NCI-H1694 (cell line): ENCODE measurements at places on chromosomes 13 and 19.

DNA sequence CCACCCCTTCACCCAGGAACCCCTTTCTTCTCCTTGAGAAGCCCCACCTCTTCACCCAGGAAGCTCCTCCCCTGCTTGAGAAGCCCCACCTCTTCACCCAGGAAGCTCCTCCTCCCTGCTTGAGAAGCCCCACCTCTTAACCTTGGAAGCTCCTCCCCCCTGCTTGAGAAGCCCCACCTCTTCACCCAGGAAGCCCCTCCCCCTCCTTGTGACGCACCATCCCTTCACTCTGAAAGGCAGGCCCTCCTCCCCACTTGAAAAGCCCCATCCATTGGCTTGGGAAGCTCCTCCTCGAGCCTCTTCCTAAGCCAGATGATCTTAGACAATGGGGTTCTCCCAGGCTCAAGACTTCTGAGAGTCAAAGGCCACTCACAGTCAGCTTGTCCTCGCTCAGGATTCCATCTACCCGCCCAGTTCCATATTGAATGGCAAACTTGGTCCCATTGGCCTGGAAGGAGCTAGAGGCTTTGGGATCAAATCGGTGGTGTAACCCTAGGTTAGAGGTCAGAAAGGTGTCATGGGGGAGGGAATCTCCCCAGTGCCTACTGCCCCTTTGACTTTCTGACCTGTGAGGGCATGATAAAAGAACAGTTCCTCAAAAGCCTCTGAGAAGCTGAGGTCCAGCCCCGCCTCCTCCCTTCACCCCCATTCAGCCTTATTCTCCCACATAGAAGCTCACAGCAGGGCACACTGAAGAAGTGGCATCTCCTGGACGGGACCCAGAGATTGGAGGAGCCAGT, 4.0 kb downstream of the NAPSA start:
- DNase-seq = no peak

DNA sequence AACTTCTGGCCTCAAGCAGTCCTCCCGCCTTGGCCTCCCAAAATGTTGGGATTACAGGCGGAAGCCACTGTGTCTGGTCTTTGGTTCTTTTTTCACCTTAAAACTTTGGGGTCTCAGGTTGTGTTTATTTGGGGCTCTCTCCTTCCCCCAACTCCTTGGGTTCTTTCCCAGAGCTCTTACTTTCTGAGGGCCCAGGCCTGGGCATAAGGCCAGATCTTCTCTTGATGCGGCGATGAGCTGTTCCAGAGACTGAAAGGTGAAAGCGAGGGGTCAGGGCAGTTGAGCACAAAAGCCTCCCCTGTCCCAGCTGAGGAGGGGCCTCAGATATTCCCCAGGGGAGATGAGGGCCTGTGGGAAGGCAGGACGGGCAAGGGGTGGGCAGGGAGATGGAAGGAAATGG, 7.1 kb downstream of the POLR1G start:
- DNase-seq = no peak

- DNase-seq = peak; percentile 4
Measured at GRCh38 chr13:71799324-71799723, 67.7 kb downstream of the DACH1 start.

DNA sequence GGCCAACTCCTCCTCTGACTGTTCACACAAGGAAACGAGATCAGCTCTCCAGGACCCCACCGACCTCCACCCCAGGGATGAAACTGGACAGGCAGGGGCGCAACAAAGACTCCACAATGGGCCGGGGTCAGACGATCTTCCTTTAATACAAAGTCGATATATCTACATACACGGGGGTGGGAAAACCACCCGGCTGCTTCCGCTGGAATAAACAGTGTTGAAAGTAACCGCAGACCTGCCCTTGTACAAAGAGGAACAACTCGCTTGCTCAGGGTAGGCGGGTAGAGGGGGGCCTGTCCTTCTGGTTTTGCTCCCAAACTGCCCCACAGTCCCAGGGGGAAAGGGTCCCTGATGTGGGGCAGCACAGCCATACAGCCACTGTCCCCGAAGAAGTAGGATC, 135.2 kb downstream of the PTPRS start:
- no peak for DNase-seq

- DNase-seq = no peak
Measured at GRCh38 chr13:51158365-51158764, 47.3 kb upstream of the C13orf42 start.

DNA sequence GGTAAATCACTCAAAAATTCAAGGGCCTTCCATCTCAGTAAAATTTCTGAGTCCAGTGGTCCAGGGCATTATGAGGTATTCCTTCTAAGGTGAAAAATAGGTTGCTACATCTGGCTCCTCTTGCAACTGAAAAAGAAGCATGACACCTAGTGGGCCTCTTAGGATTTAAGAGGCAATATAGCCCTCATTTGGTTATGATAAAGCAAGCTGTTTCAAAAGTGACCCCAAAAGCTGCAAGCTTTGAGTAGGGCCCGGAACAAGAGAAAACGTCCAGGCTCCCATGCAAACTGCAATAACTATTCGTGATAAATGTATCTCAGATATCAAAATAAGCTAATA, 1910.2 kb upstream of the PRR20A start:
- no peak for DNase-seq

- no peak for DNase-seq
Measured at GRCh38 chr19:51903192-51903591, 1.6 kb downstream of the ZNF649 start.

DNA sequence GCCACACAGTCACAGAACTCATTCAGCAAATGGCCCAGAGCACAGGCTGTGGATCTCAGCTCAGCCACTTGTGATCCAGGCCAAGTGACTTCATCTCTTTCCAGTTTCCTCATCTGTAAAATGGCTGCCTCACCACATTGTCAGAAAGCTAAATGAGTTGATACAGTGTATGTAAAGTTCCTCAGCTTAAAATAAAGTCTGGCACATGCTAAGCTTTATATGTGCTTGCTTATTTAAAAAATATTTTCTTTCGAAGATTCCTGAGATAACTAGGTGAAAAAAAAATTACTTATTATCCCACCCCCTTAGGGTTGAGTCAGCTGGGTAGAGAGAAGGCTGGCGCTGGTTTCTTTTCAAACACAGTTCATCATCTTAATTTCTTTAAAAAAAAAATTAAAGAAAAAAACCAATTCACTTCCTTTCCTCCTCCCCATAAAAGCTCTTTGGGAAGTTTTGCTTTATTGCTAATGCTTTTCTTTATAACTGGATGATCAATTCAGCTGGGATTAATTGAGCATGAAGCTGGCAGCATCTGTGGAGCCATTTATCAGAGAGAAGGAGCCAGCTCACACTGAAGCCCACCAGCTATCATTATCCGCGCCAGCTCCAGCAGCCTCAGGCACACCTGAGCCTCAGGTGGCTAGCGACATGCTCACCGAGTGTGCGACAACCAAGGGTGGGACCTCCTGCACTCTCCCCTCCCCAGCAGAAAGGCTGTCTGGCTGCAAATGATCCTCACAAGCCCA, 354.9 kb downstream of the FOXO1 start:
- DNase-seq = peak; percentile 34

- DNase-seq = no peak
Measured at GRCh38 chr13:114228176-114228575, 6.5 kb upstream of the CDC16 start.

- DNase-seq = no peak
Measured at GRCh38 chr13:21450936-21451335, 8.2 kb downstream of the ZDHHC20 start.

DNA sequence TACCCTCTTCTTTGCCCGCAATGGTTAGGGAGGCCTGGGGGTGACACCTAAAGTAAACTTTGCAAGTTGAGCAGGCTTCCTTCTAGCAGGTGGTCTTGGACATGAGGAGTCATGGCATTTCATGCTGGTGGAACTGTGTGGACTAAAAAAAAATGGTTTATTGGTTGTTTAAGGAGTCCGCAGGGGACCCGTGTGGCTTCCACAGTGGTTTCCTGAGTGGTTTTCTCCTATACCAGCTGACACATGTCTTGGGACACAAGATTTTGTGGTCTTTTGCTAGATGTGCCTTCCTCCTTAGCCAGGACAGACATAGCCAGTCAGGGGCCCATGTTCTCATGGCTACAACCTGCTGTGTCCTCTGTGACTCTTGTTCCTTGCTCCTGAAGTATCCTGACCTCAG, 1.5 kb downstream of the ZNF543 start:
- no peak for DNase-seq

DNA sequence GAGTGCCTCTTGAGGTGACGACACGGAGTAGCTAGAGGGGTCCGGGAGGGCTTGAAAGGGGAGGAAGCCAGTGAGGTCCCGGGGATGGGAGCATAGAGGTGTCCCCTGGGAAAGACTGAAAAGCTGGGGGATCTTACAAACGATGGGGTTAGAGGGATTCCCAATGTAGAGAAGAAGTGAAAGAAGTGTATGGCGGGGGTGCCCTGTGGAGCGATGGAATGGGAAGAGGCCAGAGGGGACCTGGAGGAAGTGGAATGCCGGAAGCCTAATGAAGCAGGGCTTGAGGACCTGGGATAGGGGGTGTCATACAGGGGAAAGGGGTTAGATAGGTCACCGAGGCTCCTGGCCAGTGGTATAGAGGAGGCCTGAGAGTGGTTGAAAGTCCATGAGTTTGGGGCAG, 580 bp downstream of the AP2A1 start:
- DNase-seq = no peak

- DNase-seq = no peak
Measured at GRCh38 chr13:98626298-98626935, 49.5 kb upstream of the STK24 start.

DNA sequence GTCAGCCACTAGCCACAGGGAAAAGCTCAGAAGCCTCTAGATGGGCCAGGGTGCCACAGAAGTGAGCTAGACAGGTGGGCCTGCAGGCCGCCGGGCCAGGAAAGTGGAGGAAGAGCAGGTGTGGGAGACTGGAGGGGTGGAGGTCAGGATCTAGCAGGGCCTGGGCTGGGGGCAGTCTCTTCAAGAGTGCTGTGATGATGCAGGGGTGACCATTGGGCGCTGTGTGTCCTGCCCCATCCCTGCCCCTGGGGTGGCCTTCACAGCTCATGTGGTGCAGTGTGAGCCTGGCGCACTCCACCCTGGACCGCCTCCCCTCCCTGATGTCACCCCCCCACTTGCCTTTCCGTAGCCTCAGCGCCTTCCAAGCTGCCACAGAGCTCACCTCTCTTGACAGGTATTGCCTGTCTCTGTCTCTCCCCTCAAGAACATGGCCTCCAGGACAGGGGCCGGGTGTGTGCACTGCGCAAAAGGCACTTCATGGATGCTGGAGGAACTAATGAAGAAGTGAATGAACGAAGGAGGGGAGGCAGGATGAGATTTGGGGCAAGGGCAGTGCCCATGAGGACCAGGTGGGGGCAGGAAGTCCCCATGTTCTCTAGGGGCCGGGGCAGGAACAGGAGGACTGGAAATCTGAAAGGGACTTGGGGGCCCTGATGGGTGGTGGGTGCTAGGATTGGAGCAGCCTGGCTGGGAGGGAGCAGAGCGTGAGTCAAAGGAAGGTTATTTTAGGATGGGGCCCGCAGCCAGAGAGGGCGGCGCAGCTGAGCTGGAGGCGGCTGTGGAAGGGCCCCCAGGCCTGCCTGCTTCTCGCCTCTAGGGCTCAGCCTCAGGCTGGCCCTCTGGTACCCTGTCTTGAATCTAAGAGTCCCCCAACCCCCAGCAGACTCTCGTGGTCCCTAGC, 6.6 kb downstream of the SSBP4 start:
- DNase-seq = peak; percentile 17

DNA sequence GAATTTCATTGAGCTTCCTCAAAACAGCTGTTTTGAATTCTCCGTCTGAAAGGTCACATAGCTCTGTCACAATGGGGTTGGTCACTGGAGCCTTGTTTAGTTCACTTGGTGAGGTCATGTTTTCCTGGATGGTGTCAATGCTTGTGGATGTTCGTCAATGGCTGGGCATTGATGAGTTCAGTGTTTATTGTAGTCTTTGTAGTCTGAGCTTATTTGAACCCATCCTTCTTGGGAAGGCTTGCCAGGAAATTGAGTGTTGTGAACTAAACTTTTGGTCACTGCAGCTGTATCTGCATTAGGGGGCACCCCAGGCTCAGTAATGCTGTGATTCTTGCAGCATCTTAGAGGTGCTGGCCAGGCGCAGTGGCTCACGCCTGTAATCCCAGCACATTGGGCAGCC, 22.0 kb downstream of the BLOC1S3 start:
- DNase-seq = no peak

DNA sequence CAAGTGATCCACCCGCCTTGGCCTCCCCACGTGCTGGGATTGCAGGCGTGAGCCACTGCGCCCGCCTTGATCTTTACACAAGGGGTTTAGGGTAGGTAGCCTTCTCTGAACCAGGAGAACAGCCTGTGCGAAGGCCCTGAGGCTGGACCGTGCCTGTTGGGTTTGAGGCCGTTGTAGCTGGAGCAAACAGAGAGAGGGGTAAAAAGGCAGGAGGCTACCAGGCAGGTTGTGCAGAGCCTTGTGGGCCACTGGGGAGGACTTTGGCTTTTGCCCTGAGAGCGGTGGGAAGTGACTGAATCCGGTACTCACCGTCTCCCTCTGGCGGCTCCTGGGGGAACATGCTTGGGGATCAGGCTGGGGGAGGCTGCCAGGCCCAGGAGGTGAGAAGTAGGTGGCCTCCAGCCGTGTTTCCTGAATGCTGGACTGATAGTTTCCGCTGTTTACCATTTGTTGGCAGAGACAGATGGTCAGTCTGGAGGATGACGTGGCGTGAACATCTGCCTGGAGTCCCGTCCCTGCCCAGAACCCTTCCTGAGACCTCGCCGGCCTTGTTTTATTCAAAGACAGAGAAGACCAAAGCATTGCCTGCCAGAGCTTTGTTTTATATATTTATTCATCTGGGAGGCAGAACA, 24.6 kb downstream of the SPC24 start:
- peak; percentile 43 for DNase-seq

DNA sequence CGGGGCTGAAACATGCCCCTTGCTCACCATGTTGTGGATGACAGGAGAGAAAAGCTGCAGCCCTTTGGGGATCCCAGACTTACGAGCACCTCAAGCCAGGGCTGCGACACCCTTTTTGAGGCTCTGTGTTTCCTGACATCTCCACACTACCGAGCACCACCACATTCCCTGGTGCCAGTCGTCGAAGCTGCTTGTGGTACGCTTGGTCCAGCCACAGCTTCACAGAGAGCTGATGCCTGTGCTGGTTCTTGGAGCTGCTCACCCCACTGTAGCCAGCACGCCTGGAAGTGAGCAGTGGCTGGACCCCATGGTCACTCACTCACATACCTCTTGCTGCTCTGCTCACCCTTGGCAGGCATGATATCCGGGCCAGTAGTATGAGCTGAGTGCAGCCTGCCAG, 367.5 kb downstream of the SLITRK6 start:
- no peak for DNase-seq

- no peak for DNase-seq
Measured at GRCh38 chr19:41527089-41527488, 48.9 kb upstream of the CEACAM21 start.

- no peak for DNase-seq
Measured at GRCh38 chr19:41376241-41376997, at the start of gene TMEM91. TMEM91 (plus strand) TSS chr19:41376533; CDS start chr19:41378310, 1,777 bp downstream.

- DNase-seq = peak; percentile 89
Measured at GRCh38 chr13:44191504-44192171, 182.0 kb upstream of the SERP2 start.

DNA sequence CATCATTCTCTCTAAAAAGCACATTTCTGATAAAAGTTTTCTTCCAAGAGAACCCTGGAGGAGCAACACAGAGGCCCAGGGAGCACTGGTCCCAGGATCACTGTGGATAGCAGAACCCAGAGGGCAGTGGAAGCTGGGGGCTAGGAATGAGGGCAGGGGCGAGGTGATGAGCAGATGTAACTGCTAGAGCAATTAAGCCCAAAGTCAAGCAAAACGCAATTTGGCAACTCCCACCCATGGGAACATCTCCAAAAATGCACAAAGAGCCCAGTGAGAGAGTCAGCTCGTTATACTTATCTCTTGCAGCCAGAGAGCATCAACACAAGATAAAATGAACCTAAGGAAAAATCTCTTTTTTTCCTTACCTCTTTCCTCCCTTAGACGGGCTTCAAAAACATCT, 284.2 kb downstream of the TBC1D4 start:
- DNase-seq = peak; percentile 62
